ENCODE measurements at places on chromosomes 4 and X.

DNA sequence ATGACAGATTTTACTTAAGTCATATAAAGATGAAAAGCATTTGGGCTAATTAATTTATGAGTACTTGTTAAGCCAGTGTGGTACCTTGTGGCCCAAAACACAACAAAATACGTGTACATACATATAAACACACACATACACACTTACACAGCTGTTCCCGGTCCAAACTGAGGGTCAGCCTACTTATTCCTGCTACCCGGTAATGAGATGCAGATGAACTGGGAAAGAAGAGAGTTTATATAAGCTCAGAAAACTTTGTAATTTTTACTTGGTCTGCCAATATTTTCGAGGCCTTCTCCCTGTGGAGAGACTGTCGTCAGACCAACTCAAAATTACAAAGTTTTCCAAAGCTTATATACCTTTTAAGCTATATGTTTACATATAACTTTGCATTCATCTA lies 25.8 kb upstream of the PBDC1 start:
- DNase-seq = no peak

DNA sequence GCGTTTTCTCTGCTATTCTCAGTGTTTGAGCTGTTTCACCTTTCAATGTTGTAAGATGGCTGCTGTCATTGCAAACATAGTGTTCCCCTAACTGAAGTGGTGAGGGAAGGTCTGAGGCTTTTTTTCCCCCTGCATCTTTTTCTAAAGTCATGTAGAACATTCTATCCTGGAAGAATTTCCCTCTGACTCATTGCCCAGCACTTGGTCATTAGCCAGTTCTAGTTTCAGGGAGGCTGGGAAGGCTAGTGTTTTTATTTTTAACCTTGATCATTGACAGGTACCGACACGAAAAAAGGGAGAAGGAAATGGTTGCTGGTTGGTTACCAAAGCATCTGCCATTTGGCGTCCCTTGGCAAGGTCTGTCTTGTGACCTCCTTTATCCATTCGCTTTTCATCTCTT lies 6.6 kb downstream of the LANCL3 start:
- DNase-seq = no peak

DNA sequence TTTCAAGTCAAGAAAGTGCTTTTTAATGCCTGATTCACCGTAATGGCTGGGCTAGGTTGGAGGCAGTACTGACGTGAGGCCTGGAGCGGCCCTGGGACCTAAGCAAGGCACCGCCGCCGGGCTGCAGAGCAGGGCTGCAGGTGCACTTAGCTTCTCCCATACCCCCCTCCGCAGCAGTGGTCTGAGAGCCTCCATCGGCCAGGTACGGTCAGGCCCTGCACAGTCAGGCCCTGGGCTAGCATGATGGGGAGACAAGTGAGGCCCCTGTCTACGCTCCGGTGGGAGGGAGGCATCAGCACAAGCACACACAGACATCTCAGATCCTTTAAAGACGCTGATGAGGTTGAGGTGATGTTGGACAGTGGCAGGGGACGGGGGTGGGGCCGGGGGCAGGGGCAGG lies 4.7 kb downstream of the MAEA start:
- no peak for DNase-seq

GRCh38 chrX:53616946-53617345 lies 69.6 kb downstream of the HUWE1 start:
- DNase-seq = no peak

- no peak for DNase-seq
Measured at GRCh38 chr4:29549342-29549741, 1170.8 kb upstream of the PCDH7 start.

Data from LNCaP clone FGC (cell line).